NCI-H1092 (cell line): ENCODE measurements at places on chromosomes 5 and 9.

DNA sequence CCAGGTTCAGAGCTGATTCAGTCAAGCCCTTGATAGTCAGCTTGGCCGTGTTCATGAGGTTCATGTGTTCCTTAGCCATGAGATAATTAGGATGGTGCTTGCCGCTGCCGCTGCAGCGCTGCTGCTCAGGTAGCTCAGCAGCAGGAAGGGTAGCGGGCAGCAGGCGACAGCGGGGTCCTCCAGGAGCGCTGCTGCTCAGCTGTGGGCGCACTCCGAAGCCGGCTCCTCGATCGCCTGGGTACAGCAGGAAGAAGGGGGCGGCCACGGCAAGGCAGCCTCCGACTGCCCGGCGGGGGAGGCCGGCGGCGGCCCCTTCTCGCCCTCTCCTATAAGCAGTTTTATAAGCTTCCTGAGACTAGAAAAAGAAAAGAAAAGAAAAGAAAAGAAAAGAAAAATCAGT lies 1253.6 kb downstream of the EFNA5 start:
- DNase-seq, result no peak

DNA sequence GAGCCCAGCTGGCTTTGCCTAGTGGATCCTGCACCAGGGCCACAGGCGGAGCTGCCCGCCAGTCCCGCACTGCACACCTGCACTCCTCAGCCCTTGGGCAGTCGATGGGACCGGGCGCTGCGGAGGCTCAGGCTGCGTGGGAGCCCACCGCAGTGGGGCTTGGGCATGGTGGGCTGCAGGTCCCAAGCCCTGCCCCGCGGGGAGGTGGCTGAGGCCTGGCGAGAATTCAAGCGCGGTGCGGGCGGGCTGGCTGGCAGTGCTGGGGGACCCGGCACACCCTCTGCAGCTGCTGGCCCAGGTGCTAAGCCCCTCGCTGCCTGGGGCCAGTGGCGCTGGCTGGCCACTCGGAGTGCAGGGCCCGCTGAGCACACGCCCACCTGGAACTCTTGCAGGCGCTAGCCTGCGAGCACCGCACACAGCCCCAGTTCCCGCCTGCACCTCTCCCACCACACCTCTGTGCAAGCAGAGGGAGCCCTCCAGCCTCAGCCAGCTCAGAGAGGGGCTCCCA lies 125.7 kb upstream of the OTULINL start:
- DNase-seq, result no peak

- no peak for DNase-seq
Observed at GRCh38 chr5:95080030-95080429, 204.9 kb downstream of the MCTP1 start.

- DNase-seq, result no peak
Observed at GRCh38 chr9:122192261-122192875, 32.7 kb downstream of the MORN5 start.

GRCh38 chr5:17436761-17437221 lies 61.2 kb upstream of the TAF11L2 start:
- no peak for DNase-seq

DNA sequence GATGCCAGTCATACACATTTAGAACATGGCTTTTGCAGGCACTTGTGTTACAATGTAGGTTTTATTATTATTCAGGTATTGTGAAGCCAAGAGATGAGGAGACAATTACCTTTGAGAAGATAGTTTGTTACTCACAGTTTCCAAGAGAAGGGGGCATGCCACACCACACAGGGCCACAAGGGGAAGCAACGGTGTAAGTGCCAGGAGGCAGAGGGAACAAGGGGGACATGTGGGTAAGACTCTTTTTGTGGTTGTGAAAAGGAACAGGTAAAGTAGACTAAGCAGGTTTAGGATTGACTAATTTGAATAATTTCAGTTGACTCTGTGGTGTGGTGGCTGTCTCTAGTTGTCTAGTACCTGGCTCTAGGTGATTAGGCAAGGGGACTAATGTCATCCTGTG lies 191.2 kb downstream of the TRPM6 start:
- no peak for DNase-seq

DNA sequence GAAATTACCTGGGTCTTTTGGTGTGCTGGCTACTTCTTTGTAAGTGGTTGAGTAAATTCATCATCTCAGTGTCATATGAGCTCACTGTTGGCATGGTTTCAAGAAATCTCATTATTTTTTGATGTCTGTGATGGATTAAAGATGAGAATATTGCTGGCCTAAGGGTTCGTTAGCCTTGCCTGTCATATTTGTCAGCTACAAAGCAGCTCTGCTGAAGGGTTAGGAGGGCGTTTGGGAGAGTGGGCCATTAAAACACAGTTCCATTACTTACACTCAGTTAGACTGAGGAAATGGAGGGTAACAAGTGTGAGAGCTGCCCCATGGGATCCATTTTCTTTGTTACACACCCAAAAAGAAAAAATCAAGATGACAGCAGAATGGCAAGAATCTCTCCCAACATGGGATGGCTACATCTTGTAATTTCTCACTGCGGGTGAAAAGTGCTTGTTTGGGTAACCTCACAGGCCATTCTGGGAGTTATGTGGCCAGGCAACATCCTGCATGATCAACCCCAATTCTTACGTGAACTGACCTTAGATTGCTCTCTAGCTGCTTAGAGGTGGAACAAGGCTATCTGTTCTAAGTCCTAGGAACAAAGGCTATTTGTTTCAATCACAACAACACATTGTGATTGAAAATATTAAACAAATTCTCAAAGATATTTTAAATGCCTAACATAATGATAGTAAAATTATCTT lies 609.5 kb upstream of the RGMB start:
- no peak for DNase-seq

GRCh38 chr5:149485655-149486615 lies 65.3 kb downstream of the CSNK1A1 start:
- no peak for DNase-seq

GRCh38 chr5:41629897-41630296 lies 119.5 kb upstream of the PLCXD3 start:
- DNase-seq, result no peak

DNA sequence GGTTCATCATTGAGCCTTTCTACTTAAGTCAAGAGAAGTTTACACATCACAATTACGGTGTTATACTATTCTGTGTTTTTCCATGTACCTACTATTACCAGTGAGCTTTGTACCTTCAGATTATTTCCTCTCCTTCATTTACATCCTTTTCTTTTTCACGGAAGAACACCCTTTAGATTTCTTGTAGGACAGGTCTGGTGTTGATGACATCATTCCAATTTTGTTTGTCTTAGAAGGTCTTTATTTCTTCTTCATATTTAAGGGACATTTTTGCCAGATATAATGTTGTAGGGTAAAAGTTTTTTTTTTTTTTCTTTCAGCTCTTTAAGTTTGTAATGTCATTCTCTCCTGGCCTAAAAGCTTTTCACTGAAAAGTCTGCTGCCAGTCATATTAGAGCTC lies 637.1 kb upstream of the RIOK2 start:
- DNase-seq, result no peak

- no peak for DNase-seq
Observed at GRCh38 chr5:83434946-83435345, 36.6 kb upstream of the VCAN start.

DNA sequence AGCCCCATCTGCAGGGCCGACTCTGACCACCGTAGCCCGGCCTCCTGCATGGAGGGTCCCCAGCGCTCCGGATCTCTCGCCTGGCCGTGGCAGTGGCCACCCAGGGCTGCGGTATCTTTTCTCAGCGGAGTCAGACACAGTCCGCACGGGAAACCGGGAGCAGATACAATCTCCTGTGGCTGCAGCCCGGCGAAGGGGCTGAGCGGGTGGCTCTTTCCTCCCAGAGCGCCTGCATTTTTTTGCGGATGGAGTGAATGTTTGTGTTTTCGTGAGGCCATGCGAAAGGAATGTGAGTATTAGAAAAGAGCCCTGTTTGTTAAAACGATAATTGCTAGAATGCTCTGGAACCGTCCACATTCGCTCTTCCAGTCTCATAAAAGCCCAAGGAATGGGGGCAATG lies 53.4 kb upstream of the PTCH1 start:
- DNase-seq, result no peak

DNA sequence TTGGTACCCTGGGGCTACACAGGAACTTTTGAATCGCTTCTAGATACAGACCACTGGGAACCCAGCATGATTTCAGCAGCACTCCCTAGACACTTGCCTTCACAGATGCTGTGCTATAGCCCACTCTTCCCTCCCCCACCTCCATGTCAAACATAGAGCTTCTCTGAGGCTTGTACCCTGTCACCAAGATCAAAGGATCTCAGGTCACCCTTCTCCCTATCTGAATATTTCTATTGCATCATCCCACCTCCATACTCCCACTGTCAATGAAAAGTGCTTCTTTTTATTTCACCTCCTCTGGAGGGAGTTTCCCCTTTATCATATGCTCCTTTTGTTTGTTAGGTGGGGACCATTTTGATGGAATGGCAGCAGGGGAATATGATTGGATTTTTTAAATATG lies 29.2 kb upstream of the PHF24 start:
- DNase-seq, result no peak

DNA sequence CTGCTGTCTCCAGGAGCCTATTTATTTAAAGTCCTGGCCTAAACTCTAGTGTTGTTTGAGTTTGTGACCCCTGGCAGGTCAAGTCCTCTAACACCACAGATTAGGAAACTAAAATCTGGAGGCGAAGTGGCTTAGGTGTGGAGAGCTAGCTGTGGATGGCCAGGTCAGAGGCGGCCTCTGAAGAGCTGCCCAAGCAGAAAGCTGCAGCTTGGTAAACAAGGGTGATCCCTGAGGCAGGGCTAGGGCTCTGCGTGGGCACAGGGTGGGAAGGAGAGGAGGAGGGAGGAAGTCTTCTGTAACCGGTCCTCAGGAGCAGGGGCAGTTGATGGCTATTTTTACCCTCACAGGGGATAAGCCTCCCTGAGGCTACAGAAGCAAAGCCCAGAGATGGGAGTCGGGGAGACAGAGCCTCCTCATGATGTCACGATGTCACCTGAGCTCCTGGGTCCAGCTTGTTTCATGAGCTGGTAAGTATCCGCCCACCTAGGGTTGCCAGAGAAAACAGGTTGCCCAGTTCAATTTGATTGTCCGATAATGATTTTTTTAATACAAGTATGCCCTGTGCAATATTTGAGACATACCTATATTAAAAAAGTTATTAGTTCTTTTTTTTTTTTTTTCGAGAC lies 25.9 kb upstream of the BOD1 start:
- no peak for DNase-seq

GRCh38 chr5:178421699-178422399 lies 168.3 kb downstream of the COL23A1 start:
- no peak for DNase-seq

DNA sequence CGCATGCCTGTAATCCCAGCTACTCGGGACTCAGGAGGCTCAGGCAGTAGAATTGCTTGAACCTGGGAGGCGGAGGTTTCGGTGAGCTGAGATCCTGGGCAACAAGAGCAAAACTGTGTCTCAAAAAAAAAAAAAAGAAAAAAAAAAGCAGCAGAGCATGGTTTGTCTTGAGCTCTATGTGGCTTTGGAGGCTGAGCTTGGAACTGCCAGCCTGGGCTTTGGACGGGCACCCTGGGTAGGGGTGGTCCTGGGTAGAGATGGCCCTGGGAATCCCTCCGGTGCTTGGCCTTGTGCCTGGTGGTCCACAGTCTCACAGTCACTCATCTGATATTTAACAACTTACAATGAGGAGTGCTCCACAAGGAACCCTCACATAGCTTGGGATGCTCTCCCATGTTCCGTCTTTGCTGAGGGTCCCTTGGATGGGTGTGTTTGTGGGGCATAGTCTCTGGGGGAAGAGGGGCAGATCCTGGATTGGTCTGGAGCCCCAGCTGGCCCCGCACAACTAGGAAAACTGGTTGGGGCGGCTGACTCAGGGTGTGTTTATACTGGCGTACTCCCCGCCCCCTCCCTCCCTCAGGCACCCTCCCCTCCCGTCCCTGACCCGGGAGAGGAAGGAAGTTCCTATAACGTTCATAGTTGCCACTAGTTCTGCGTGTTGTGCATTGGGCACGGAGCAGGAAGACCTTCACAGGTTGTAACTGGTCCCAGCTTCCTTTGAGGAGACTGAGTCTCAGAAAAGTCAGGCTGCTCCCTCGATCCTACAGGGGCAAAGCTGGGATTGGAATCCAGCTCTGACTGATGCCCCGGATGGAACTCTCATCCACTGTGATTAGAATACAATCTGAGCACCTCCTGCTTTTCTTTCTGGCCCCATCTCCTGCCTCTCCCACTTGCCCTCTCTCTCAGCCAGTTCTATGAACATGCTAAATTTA lies 11.2 kb downstream of the IER5L start:
- DNase-seq, result no peak

- DNase-seq, result peak; percentile 50
Observed at GRCh38 chr5:138610918-138611677, 35.9 kb upstream of the HSPA9 start.

GRCh38 chr9:70367305-70367930 lies 47.0 kb downstream of the KLF9 start:
- DNase-seq, result no peak

GRCh38 chr5:86665984-86666760 lies 48.4 kb downstream of the COX7C start:
- no peak for DNase-seq

DNA sequence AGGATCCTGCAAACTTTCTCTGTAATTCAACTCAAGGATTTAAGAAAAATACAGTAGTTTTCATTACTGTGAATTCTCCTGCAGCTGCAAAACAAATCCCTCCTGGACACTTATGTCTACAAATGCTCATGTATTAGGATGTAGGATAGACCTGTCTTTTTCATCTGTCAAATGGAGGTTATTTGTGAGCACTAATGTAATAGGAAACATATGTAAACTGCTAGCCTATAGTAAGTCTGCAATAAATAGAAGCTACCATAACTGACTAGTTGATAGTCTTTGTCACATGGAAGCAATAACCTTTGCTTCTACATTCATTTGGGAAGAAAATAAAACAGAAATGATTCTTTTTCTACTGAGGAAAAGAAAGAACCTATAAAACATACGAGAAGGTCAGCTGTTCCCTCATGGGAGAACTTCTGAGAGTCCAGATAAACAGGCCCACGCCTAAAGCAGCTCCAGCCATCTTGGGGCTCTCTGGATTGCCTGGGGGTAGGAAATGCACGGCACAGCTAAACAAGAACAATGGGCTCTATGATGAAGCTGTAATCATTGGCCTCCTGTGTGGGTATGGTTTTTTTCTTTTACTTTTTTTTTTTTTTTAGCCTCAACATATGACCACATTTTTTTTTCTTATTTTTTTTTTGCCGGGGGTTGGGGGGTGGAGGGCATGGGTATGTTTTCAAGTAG lies 6.2 kb downstream of the KCNV2 start:
- no peak for DNase-seq

- DNase-seq, result no peak
Observed at GRCh38 chr5:1808439-1808838, 7.2 kb downstream of the NDUFS6 start.

GRCh38 chr5:169904508-169904907 lies 75.8 kb downstream of the INSYN2B start:
- DNase-seq, result no peak
